ENCODE measurements at places on chromosomes 11 and 22.

- DNase-seq = no peak
Observed at GRCh38 chr11:108207683-108208060, 14.8 kb downstream of the NPAT start.

GRCh38 chr22:47043835-47044721, 281.6 kb downstream of the TBC1D22A start:
- peak; percentile 23 for DNase-seq

DNA sequence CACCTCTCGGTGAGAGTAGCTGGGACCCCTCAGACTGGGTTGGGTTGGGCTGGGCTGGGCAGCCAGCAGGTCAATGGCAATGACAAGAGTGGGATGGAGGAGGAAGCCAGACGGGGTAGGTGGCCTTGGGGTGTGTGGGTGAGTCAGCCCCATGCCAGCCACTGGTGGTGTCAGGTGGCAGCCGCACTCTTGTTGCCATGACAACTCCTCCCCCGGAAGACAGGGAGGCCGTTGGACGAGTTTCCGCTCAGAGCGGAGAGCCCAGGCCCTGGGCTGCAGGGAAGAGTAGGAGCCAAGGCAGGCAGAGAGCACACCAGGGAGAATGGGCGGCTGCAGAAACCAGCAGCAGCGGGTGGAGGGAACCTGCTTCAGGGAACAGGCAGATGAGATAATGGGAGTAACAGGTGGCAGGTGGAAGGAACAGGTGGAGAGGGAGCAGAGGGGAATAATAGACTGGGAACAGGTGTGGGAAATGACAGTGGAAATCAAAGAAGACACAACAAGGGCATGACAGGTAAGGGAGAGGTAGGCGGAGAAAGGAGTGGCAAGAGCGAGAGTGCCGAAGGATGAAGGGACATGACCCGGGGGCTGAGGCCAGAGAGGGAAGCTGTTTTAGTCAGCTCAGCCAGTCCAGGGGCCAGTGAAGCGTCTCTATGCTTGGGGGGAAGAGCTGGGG, 8.7 kb downstream of the SPTBN2 start:
- DNase-seq = peak; percentile 16

- DNase-seq = no peak
Observed at GRCh38 chr11:44727373-44728287, 868 bp downstream of the TSPAN18 start.

DNA sequence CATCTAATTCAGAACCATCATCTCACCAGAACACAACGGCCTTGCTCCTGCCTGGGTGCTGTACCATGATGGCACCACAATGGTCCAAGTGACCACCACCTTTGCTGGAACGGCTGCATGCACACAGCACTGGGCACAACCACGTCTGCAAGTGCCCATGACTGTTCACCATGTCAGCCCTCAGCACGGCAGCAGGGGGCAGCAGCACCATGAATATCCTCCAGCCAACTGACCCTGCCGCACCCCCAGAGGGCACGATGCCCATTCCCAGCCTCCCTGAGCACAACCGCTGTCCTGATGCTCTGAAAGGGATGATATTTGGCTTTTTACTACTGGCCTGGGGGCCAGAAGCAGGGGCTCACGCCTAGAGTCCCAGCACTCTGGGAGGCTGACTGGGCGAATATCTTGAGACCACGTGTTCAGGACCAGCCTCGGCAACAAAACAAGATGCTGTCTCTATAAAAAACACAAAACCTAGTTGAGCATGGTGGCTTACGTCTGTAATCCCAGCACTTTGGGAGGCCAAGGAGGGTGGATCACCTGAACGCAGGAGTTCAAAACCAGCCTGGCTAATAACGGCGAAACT, 25.7 kb downstream of the DRD4 start:
- DNase-seq = no peak

DNA sequence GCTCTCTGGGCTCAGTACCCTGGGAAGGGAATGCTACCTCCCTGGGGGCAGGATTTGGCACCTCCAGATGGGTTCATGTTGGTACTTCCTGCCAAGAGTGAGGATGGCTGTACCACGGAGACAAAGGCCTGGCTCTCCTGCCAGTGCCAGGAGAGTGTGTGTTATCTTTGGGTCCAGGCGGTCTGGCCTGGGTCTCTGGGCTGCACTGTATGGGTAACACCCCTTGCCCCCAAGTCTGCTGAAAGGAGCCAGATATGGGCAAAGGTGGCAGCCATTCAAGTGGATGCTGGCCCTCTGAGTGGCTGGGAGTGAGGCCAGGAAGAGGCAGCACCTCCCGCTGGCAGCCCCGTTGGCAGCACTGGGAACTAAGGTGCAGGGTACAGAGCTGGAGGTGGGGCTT, 91.5 kb downstream of the NECTIN1 start:
- DNase-seq = no peak

GRCh38 chr11:61567286-61568061, 13.4 kb downstream of the SYT7 start:
- DNase-seq = peak; percentile 30

DNA sequence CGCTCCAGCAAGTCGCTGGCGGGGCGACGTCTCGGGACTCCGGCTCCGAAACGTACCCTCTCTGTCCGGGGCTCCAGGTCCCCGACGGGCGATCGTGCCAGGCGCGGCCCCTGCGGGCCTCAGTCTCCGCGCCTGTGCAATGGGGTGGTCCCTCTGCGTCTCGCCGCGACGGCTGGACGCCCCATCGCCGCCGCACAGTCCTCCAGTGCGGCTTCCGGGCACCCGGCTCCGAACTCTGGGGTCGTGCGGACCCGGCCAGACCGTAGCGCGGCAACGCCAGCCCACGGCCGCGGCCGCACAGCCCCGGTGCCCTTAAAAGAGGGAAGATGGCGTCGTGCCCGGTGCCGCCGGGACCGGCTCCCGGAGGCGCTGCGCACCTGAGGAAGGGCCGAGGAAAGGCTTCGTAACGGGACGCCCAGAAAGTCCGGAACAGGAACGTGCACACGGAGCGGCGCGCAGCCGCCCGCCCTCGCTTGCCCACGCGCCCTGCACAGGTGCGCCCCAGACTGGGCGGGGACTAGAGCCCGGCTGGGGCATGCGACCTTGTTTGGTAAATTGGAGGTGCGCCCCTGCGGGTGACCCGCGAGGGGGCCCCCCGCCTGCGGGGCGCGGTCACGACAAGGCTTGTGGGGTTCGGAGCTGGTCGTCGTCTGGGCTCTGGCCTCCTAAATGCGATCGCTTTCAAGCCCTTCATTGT, 525 bp downstream of the BIK start:
- DNase-seq = no peak

DNA sequence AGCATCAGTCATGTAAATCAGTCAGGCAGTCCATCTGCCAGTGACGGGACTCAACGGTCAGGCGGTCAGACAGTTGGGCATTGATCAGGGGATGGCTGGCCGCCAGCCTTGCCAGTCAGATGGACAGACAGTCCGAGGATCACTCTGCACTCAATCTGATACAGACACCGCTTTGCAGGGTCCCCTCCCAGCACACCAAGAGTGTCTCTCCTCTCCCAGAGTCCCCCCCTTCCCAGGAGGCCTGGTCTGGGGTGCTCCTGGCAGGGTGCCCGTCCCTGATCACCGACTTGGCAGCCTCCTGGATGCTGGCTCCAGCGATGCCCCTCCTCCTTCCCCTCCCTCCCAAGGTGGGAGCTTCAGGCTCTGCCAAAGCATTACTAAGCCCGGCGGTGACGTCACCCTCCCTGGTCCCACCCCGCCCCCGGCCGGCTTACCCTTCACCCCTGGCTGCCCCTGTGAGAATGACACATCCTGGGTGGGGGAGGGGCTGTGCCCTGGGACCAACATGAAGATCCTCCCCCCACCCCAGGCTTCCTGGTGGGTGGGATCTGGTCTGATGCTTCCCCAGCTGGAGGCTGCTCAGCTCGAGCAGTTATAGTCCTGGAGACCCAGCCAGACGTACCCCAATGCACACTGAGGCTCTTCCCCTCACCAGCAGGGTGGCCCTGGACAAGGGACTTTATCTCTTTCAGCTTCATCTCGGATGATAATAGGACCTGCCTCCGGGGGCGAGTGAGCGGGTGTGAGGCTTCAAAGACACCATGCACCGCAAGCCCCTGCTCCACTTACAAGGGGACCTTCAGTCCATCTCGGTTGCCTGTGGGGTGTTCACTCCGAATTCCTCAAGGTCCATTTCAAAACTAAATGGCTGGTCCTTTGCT, 69.2 kb downstream of the CD82 start:
- peak; percentile 64 for DNase-seq

DNA sequence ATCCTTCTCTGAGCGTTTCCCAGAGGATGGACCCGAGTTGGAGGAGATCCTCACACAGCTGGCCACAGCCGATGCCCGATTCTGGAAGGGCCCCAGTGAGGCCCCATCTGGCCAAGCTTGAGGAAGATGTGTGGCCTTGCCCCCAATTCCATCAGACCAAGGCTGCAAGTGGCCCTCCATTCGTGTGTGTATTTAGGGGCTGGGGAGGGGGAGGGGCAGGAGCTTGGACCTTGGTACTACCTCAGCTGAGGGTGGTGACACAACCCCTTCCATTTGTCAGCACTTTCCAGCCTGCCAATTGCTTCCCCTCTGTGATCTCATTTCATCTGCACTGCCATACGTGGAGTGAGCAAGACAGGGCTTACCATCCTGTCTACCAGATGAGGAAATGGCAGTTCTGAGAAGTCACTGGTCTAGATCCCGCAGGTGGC, 1.3 kb upstream of the BBS1 start:
- DNase-seq = no peak

DNA sequence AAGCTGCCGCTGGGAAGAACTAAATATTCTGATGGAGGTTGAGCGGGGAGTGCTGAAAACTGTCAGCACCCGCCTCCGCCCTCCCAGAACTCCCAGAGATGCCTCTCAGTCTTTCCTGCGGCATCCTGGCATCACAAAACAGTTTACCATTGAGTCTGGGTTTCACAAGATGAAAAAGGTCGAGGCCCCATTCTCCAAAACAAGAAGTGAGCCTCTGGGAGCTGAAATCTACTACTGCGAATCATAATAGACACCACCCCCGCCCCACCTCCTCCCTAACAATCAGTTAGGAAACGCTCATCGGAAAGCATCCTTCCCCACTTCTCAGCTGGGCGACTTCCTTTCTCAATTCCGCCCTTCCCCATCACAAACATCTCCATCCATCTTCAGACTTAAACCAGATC, 1.0 kb downstream of the SUN2 start:
- no peak for DNase-seq

Measured in skeletal muscle cell (primary cell).